ENCODE measurements at places on chromosomes 5 and 9. TPM values are rescaled to one million over a fixed set of nuclear protein-coding genes. Genes with fewer than 3 reads are reported as not detected.

Gene PCDHA8
- not detected for total RNA-seq

Gene TMEM252
- not detected for total RNA-seq

Gene ALDOB
- total RNA-seq, result not detected

DNA sequence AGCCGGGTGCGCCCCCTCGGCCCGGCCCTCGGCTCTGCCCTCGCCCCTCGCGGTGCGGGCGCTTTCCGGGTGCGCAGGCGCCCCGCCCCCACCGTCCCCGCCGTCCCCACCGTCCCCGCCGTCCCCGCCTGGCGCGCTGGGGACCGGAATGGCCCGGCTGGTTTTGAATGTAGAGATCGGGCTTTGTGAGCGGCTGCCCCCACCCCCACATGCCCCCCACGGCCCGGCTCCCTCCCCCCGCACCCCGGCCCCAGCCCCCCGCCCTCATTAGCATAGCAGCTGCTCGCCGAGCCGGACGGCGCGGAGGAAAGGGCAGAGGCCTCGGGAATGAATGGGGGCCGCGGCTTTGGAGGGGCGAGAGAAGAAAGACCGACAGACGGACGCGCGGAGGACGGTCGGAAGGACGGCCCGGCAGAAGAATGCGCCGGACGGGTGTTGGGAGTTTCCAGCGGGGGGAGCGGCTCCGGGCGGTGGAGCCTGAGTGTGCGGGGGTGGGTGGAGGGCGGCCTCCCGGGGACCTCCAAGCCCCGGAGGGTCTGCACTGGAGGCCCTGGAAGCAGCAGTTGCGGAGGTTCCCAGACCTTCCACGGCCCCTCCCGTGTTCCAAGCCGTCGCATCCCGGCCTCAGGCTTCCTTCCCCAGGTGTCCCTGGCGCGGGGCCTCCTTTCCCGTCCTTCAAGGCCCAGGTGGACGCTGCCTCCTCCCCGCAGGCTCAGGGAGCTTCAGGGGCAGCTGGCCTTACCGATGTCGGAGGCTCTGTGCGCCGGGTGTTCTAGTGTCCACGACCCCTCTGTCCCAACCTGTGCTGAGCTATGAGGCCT, 6.0 kb downstream of the NRARP start:
- peaks cover 19% of the 10 kb centered on the region for H3K4me1 ChIP-seq
- H3K27ac ChIP-seq, result no peak overlapping the region
- peaks cover 55% of the 10 kb centered on the region for H3K27me3 ChIP-seq

- H3K4me1 ChIP-seq, result no peaks in the 10 kb centered on the region
- H3K27ac ChIP-seq, result no peak overlapping the region
- H3K4me3 ChIP-seq, result no peak overlapping the region
- H3K36me3 ChIP-seq, result no peaks in the 10 kb centered on the region
- no peak for DNase-seq
Measured at GRCh38 chr5:156621719-156622118, 228.4 kb upstream of the PPP1R2B start.

Gene IFNA2
- not detected for total RNA-seq

Gene PCDHGB5
- total RNA-seq, result 0.27 TPM

Gene SPATA31E1
- total RNA-seq, result not detected

DNA sequence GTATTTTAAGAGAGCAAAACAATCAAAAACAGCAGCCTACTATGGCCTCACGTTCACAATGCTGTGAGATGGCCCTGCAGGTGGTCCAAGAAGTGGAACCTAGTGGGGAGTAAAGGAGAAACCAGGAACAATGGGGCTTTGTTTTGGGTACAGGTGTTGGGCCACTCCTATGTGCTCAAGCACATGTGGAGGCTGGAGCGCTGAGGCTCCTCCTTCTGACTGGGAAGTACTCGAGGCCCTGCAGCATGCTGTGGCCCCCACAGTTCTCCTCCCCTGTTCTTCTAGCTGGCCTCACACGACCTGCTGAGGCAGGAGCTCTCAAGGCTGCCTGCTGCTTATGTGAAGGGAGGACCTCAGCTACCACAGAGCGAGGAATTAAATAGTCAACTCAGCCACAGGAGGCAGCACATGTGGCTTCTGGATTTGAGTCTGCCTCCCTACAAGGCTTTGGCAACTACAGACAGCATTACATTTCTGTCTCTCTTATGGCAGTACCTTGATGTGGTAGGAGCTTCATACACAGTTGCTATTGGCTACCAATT, 482.3 kb downstream of the SPOCK1 start:
- H3K27me3 ChIP-seq, result no peaks in the 10 kb centered on the region
- DNase-seq, result no peak
- H3K4me1 ChIP-seq, result no peaks in the 10 kb centered on the region
- no peaks in the 10 kb centered on the region for H3K36me3 ChIP-seq
- no peak overlapping the region for H3K27ac ChIP-seq

GRCh38 chr5:93120771-93121170, 460.2 kb downstream of the NR2F1-AS1 start:
- DNase-seq, result no peak
- H3K27me3 ChIP-seq, result no peaks in the 10 kb centered on the region
- no peaks in the 10 kb centered on the region for H3K4me1 ChIP-seq

DNA sequence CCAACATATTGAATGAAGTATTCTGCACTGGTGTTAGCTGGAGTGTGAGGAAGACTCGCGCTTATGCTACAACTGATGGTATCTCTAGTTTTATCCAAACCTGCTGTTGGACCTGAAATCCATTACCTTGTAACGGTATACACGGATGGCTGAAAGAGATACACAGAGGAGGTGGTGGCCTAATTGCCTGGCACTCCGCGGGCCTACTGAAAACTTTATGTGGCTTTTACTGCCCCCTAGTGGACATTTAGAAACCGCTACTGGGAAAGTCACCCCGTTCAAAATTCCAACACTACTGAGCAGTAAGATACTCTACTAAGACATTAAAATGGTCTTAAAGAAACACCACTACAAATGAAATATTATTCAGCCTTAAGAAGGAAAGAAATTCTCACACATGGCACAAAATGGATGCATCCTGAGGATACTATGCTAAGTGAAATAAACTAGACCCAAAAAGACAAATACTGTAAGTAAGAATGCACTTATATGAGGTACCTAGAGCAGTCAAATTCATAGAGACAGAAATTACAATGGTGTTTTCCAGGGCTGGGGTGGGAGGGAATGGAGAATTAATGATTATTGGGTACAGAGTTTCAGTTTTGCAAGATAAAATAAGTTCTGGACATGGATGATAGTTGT, 100.4 kb downstream of the TTLL11 start:
- DNase-seq, result no peak
- no peaks in the 10 kb centered on the region for H3K36me3 ChIP-seq
- H3K4me3 ChIP-seq, result no peak overlapping the region
- H3K27ac ChIP-seq, result no peak overlapping the region

GRCh38 chr5:73067213-73067612, 53.2 kb upstream of the TMEM171 start:
- no peaks in the 10 kb centered on the region for H3K36me3 ChIP-seq
- DNase-seq, result no peak

Data from CD8-positive, alpha-beta memory T cell (primary cell).